ENCODE measurements at places on chromosomes 1 and 21.

GRCh38 chr1:60670302-60670701 is 412.1 kb upstream of the NFIA start:
- DNase-seq = no peak

- no peak for DNase-seq
Measured at GRCh38 chr1:47592296-47593012, 154.6 kb downstream of the FOXD2 start.

GRCh38 chr1:11482198-11482597 is 3.2 kb downstream of the DISP3 start:
- DNase-seq = no peak

GRCh38 chr21:36104317-36105300 is 30.3 kb upstream of the CBR3 start:
- peak; percentile 51 for DNase-seq

GRCh38 chr1:29213055-29213454 is 17.7 kb downstream of the MECR start:
- DNase-seq = no peak

DNA sequence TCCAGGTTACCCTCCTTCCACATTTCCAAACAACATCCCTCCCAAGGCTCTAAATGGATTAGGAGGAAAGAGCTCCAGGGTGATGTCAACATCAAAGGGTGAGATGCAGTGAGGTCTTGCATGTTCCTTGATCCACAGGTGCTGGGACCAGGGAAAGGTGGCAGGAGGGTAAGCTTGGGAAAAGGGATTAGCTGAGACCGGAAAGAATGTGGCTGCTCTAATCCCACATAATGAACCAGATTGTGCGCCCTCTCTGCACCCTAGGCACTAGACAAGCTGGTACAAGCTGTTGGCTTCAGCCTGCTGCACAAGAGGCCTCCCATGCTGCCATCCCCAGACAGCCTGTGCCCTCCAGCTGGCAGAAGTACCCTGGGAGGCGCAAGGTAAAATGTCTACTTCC is 34.9 kb downstream of the PLXNA2 start:
- no peak for DNase-seq

DNA sequence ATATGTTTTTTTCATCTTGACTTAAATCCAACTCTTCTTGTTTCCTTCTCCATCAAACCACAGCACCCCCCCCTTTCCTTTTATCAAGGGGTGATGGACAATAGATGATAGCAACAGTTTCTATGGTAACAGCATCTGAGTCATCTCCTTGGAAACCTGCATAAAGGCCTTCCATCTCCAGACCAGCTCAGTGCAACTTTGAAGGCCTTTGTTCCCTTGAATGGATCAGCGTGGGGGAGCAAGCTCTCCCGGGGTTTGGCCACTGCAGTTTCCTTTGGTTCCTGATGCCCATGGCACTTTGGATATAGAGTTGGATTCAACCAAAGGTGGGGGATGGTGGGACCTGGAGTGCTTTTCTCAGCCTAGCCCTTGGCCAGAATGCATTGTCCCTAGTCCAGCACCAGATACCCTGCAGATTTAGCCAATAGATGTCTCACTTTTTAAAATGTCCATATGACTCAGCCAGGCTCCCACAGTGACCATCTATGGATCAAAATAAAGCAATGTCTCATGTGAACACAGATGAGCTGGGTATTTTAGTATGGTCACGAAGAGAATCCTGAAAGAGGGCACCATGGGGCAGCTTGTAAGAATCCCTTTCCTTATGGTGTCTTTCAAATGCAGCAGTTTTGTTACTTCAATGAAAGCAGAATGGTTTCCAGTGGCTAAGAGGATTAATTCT is 127.7 kb downstream of the SPATA46 start:
- DNase-seq = no peak

- no peak for DNase-seq
Measured at GRCh38 chr1:17523321-17524041, 16.0 kb upstream of the ARHGEF10L start.

DNA sequence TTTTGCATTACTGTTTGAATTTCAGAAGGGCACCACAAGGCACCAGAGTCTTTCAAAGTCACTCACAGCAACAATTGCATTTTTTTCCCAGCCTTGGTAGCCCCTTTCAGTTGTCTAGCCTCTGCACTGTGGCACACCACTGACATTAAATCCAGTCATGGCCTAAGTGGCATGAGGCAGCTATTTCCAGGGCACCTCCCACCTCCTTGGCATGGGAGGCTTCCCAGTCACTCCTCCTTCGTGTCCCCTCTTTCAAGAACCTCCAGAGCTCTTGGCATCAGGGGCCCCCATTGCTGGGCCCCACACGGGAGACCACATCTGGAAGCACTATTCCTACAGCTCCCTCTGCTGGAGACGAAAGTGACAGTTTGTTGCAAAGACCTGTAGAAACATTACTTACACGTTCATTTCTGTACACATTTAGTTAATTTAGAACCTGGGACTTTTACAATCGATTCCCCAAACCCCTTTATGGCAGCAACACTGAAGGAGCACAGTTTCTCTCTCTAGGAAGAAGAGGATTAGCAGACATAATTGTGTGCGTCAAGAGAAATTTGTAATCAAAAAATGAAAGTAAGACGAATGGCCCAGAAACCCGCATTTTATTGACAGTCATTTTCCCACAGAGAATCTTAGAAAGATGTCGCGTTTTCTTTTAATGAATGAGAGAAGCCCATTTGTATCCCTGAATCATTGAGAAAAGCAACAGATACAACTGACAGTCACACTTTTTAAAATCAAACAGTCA is 5.7 kb upstream of the CHD5 start:
- no peak for DNase-seq

- peak; percentile 25 for DNase-seq
Measured at GRCh38 chr21:38806153-38806941, 618 bp downstream of the ETS2 start.

- DNase-seq = no peak
Measured at GRCh38 chr21:41768437-41769042, 1.7 kb upstream of the RIPK4 start.

DNA sequence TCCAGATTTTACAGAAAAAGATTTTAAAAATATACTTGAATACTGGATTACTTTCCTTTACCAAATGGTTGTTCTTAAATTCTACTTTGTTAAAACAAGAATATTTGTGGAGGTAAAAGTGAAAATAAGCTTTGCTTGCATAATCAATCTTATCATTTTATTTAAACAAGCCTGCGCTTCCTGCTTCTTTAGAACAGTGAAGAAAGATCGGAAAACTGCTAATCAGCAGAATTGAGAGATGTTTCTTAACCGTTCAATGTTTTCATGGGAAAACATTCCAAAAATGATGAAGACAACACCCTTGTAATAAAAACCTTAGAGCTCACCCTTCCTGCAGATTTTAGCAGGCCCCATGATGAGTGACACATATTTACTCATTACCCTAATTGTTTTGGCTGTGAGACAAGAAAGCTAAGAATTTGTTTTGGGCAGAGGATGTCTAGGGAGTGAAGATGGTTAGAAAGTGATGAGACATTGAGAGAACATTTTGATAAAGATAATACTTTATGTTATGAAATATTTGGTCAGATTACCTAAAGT is 72.6 kb downstream of the TPR start:
- no peak for DNase-seq

GRCh38 chr21:41086569-41086968 is 81.4 kb upstream of the BACE2 start:
- DNase-seq = no peak

DNA sequence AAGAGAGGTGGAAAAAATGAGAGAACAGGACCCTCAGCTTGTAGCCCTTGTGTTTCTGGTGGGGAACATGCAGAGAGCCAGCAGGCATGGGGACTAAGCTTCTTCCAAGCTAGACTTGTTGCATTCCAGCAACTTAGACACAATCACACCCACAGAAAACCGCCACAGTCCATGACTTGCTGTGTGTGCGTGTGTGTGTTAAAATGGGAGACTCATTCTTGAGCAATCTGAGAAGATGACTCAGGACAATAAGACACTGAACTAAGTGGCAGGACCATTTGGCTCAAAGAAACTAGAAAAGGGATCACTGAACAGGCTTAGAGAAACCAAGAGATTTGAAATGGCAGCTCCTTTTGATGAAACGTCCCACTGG is 78.0 kb downstream of the HLX start:
- DNase-seq = no peak

DNA sequence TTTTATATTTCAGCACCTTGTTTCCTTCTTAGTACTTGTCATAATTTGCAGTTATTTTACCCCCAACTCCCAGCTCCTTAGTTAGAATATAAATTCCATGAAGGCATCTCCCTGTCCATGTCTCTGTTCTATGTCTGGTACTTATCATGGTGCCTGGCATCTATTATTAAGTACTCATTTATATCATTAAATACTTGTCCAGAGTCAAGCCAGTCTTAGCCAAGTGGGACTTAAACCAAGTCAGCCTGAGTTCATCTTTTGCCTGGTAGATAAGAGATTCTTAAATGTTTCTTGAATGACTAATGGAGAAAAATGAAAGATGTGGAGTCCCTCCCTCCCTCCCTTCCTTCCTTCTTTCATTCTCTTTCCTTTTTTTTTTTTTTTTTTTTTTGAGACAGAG is 9.4 kb downstream of the SLC25A44 start:
- no peak for DNase-seq

DNA sequence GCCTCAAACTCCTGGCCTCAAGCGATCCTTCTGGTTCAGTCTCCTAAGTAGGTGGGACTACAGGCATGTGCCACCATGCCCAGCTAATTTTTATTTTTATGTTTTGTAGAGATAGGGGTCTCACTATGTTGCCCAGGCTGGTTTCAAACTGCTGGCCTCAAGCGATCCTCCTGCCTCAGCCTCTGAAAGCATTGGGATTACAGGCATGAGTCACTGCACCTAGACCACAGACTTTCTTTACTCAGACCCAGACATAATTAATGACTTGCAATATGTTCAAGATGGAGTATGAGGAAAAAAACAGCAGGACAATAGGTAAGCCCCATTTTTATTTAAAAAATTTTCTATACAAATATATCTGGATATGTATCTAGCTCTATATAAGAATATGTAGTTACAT is 13.2 kb downstream of the KANK4 start:
- no peak for DNase-seq

- DNase-seq = no peak
Measured at GRCh38 chr1:54272134-54272533, 72.2 kb downstream of the MRPL37 start.

DNA sequence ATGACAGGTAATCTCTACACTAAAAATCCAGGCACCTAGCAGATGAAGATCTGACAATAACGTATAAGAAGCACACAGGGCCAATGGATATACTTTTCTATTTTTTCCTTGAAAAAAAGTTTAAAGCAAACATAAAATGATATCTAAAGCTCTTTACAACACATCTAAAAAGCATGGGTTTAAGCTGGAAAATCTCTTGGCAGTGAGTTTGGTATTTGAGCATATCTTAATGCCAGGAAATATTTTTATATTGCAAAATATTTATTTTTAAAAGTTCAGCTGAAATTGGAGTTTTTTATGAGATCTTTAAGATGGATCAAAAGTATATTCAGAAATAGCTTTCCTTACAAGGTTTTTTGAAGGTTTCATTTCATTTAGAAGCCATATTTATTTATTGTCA is 40.5 kb downstream of the SLC5A9 start:
- no peak for DNase-seq

DNA sequence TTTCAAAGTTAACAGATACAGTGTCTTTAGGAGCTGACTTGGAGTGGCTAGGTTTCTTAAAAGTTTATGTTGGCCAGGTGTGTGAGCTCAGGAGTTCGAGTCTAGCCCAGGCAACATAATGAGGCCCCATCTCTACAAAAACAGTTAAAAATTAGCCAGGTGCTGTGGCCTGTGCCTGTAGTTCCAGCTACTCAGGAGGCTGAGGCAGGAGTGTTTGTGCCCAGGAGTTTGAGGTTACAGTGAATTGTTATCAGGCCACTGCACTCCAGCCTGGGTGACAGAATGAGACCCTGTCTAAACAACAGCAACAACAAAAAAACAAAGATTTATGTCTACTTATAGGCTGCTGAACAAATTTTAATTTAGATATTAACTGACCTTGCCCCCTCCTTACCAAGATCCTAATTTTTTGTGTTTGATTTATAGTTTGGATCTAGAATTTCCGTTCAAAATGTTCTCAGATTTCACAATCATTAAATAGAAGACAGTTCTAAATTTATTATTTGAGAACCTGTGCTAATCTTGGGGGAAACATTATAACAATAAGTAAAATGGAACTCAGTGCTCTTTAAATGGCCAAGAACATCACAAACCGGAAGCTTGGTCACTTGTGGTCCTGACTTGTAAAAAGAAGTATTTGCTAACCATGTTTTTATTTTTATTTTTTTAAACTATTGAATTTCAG is 67.8 kb downstream of the POU2F1 start:
- DNase-seq = no peak

GRCh38 chr21:26077521-26077920 is 93.0 kb downstream of the APP start:
- no peak for DNase-seq

- DNase-seq = no peak
Measured at GRCh38 chr1:230112131-230112701, 45.2 kb downstream of the GALNT2 start.

- DNase-seq = no peak
Measured at GRCh38 chr1:197336571-197336970, 68.5 kb downstream of the CRB1 start.

- DNase-seq = no peak
Measured at GRCh38 chr1:53693773-53694717, 44.9 kb downstream of the GLIS1 start.

DNA sequence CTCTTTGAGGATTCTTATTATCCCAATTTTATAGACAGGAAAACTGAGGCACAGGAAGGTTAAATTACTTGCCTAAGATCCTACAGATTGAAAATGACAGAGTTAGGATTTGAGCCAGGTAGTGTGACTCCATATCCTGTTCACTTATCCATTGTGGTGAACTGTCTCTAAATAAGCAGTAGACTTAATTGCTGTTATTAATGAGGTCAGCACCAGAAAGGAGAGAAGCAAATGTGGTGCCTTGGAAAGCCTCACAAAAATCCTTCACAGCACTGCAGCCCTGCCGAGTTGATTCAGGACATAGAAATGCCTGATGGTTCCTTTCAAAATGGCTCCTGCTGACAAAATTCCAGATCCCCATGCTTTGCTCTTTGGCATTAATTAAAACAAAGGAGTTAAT is 193.3 kb upstream of the BEND5 start:
- DNase-seq = no peak

DNA sequence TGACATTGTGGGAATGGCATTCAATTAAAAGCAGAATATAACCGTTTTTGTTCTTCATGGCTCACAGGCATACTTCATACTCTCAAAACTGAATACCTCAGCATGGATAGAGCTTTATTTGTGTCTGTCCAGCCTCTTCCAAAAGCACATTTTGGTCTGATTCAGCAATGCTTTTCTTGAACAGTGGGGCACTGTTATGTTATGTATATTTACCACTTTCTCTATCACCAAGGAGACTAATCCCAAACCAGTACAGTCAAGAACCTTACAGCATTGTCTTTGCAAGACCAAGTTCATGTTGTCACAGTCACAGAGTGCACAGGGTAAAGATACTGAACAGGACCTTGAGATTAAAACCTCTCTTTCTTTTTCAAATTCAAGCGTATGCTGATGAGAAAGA is 582.8 kb downstream of the PTBP2 start:
- DNase-seq = no peak

All from activated CD4-positive, alpha-beta T cell treated with anti-CD3 and anti-CD28 coated beads, Interleukin-2, amount 50 U/mL, for 4 hours (primary cell).